ENCODE measurements at places on chromosomes 1 and 21. TPM values are rescaled to one million over a fixed set of nuclear protein-coding genes. Genes with fewer than 3 reads are reported as not detected.

The LEFTY2 gene
- total RNA-seq, result not detected

The FUCA1 gene
- 20.6 TPM for total RNA-seq

The DUSP10 gene
- 5.8 TPM for total RNA-seq

The TMEM79 gene
- total RNA-seq, result 1.7 TPM

The SPRR2B gene
- total RNA-seq, result not detected

The FBLIM1 gene
- total RNA-seq, result 195 TPM

The KCNC4 gene
- 5.1 TPM for total RNA-seq

The CXADR gene
- total RNA-seq, result 87.5 TPM

The PRUNE1 gene
- 6.0 TPM for total RNA-seq

The ARHGAP30 gene
- not detected for total RNA-seq

The OR14K1 gene
- not detected for total RNA-seq

The ANKRD34A gene
- under 0.01 TPM for total RNA-seq

The ALX3 gene
- not detected for total RNA-seq

The CD1B gene
- not detected for total RNA-seq

The CHRM3 gene
- total RNA-seq, result 2.6 TPM

The CD5L gene
- not detected for total RNA-seq

The SPRR1A gene
- not detected for total RNA-seq

The GATAD2B gene
- 5.4 TPM for total RNA-seq

The PKLR gene
- total RNA-seq, result not detected

The UTP25 gene
- total RNA-seq, result 6.9 TPM

The TLR5 gene
- total RNA-seq, result 0.34 TPM

The CHRNB2 gene
- under 0.01 TPM for total RNA-seq

The FNDC5 gene
- total RNA-seq, result 0.88 TPM

The PRDM16 gene
- not detected for total RNA-seq

The LCE3B gene
- total RNA-seq, result not detected

The CAPN8 gene
- total RNA-seq, result not detected

The RGS7 gene
- total RNA-seq, result under 0.01 TPM

The WNT3A gene
- total RNA-seq, result not detected

The PLEKHN1 gene
- 0.37 TPM for total RNA-seq

The TMPRSS2 gene
- not detected for total RNA-seq

The USH2A gene
- not detected for total RNA-seq

The GCLM gene
- total RNA-seq, result 33.7 TPM

The NOL9 gene
- 30.6 TPM for total RNA-seq

The OR2M3 gene
- total RNA-seq, result not detected

The PADI3 gene
- total RNA-seq, result not detected

The CD244 gene
- total RNA-seq, result 0.14 TPM

The TRIM67 gene
- not detected for total RNA-seq

The CELF3 gene
- not detected for total RNA-seq

The CELA2B gene
- total RNA-seq, result not detected

The SHC1 gene
- 534 TPM for total RNA-seq

The S100A5 gene
- total RNA-seq, result not detected

The RXFP4 gene
- total RNA-seq, result 0.19 TPM

The RGS1 gene
- not detected for total RNA-seq

The DIO1 gene
- total RNA-seq, result not detected

The TEX38 gene
- not detected for total RNA-seq

The TNFRSF8 gene
- total RNA-seq, result 0.33 TPM

The DRAM2 gene
- 70.1 TPM for total RNA-seq

The PAX7 gene
- not detected for total RNA-seq

The DYNLT5 gene
- total RNA-seq, result 1.1 TPM

The SIPA1L2 gene
- 25.7 TPM for total RNA-seq

The ANGPTL3 gene
- not detected for total RNA-seq

The E2F2 gene
- 1.9 TPM for total RNA-seq

The LCE1C gene
- total RNA-seq, result not detected

The SPATA6 gene
- 2.9 TPM for total RNA-seq

The CFHR1 gene
- not detected for total RNA-seq

The SERPINC1 gene
- not detected for total RNA-seq

The WDR64 gene
- 0.17 TPM for total RNA-seq

The OR2AK2 gene
- total RNA-seq, result not detected

All from dermis blood vessel endothelial cell (primary cell).